ENCODE measurements at places on chromosomes 16 and 17.
A peak's percentile ranks its signal among the peaks of the same experiment; 100 is the strongest.

DNA sequence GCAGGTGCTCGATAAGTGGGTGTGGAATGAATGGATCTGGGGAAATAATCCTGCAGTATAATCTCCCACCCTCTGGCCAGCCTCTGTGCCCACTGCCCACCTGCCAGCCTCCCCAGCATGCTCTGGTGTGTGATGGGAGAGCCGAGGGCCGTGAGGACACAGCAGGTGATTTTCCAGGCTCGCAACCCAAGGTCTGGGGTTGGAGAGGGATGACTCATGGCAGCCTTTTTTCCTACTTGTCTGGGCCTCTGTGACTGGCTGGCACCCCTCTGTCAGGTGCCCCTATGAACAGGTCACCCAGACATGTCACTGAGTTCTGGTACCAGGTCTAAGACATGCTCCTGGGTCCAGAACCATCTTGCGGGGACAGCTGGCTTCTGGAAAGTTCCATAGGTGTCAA, 385.7 kb upstream of the TNRC6C start:
- no peak for DNase-seq

- no peak for DNase-seq
Measured at GRCh38 chr17:8022360-8023003, 16.4 kb upstream of the ALOX15B start.

DNA sequence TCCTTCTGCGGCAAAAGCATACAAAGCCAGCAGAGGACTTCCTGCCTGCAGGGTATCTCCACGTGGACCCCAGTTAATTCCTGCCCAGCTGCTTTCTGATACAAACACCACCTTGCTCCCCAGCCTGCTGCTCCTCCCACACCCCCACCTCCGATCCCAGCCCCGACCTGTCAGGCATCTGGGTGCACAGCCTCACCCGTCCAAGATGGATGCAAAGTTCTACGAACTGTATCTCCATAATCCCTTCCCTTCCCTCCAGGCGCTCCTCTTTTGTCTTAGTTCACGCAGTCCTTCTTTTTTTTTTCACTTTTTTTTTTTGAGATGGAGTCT, 15.6 kb upstream of the FOXJ1 start:
- DNase-seq, result no peak

DNA sequence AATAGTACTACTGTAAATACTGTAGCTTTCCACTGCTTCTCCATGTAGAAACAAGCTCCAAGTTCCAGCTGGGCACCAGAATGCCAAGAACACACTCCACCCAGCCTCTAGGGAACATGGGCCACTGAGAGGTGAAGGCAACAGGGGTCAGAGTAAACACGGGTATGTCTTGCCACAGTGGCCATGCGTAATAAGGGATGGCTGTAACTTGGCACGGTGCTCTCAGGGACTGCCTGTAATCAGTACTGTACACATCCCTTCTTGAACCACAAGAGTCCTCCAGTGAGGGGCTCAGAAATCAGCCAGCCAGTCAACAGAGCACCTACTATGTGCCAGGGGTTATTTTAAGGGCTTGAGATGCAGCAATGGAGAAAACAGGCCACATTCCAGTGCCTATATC, 10.8 kb downstream of the LRRC59 start:
- DNase-seq, result no peak

DNA sequence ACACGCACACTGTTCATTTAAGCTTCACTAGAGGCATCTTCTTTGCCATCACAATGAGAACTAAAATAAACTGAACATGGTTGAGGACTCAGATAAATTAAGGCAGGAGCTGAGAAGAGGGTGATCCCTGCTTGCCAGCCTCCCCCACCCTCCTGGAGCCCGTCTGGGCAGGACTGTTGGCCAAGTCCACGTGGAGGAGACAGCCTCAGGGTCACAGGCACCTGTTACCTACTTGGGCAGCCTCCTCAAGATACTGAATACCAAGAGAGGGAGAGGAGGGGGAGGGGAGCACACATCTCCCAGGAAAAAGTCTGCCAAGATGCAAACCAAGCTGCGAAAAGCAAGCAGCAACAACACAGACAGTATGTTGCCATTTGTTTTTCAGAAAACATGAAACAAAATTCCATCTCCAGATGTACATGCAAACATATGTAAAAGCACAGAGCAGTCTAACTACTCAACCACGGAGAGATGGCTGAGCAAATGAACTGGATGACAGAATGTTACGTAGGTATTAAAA, 67.4 kb downstream of the SLC39A11 start:
- no peak for DNase-seq

DNA sequence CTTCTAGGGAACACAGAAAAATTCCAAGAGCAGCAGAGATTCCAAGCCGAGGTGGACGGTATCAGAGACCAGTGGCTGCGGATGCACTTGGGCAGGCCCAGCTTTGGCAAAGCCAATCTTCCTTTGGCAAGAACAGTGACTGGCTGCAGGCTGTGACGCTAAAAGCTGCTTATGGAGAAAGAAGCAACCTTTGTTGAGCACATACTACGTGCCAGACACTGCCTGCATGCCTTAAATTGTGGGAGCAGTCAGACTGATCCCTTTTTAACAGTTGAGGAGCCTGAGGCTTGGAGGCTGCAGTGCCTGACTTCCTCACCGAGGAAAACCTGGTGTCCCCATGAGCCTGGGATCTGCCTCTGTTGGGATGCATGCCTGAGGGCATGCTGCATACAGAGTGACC, 69.0 kb upstream of the AMZ2 start:
- DNase-seq, result no peak

DNA sequence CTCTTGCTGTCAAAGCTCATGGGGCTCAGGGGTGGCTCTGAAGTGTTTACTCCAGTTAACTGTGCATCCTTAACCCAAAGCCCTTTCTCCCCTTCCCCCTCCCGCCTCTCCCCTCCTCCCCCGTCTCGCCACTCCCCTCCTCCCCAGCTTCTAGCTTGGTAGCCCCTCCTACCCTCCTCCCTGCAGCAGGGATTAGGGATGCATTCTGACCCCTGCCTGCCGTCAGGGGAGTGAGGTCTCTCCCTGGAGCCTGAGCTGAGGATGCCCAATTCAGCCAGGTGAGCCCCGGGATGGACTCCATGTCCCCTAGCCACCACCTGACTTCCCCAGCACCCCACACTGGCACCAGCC, 1.6 kb downstream of the HS3ST6 start:
- DNase-seq, result no peak

DNA sequence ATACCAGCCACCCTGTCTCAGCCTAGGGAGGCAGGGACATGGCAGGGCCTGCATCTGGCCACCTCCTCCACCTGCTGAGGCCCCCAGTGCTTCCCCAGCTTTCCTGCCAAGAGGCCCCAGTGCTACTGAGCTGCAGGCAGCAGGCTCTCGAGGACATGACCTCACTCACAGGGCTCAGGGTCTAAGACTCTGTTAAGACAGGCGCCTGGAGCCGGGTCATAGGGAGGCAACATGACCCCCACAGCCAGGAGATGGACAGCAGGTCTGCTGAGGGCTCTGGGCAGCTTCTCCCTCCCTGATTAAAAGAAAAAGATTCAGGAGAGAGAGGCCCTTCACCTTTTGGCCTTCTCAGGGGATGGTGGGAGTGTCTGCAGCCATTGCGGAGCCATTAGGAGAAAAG, 23.2 kb upstream of the FASN start:
- DNase-seq, result no peak

DNA sequence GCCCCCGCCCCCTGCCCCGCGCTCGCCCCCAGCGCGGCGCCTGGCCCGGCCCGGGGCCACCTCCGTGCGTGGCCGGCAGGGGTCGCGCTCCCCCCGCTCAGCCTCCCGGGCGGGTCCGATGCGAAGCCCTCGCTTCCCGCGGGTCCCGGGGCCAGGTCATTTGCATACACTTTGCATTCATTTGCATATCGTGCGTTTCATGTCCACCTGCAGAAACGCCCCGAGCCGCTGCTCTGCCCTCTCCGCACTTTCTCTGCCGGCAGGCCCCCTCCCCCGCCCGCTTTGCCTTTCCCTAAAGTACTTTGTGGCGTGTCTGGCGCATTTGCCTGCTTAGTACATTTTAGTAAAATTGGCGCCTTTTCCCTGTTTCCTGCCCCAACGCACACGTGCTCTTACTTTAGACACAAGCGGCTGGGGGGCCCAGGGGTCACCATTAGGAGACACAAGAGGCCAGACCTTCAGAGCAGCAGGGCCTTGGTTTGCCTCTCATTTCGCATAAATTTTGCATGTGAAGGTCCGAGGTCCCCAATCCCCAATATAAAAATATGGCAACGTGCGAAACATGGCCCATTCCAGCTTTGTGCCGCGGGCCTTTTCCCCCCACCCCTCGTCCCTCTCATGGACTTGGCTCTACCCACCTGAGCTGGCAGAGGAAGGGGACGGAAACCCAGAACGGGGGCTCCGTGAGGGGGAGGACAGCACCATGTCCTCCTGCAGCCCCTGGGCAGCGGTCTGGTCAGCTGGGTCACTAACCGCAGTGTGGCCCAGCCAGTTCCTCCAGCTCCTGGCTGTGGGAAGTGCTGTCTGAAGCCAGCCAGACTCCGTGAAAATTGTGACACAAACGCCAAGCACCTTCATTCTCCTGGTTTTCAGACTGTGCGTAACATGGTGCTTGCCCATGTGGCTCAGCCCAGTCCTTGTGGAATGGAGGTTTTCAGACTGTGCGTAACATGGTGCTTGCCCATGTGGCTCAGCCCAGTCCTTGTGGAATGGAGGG, 34.8 kb downstream of the CBFA2T3 start:
- DNase-seq, result peak; percentile 59

GRCh38 chr17:17140590-17140980, 65.5 kb downstream of the PLD6 start:
- DNase-seq, result no peak

DNA sequence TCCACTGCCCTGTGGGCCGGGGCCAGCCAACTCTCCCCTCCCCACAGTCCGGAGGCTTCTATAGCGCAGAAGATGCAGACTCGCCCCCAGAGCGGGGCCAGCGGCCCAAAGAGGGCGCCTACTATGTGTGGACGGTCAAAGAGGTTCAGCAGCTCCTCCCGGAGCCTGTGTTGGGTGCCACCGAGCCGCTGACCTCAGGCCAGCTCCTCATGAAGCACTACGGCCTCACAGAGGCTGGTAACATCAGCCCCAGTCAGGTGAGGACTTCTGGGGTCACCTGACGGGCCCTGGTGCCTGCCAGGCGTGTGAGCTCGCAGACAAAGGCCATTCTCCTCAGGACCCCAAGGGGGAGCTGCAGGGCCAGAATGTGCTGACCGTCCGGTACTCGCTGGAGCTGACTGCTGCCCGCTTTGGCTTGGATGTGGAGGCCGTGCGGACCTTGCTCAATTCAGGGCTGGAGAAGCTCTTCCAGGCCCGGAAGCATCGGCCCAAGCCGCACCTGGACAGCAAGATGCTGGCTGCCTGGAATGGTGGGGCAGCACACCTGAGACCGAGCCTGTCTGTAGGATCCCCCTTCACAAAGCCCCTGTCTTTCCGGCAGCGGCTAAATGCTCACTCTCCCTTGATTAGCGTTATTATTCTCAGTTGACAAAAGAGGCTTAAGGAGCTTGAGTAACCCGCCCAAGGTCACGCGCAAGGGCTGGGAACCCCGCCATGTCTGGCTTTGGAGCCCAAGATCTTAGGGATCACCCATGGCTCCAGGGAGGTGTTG, 3.9 kb downstream of the SPATA20 start:
- DNase-seq, result no peak

GRCh38 chr16:83005653-83006160, 378.9 kb downstream of the CDH13 start:
- DNase-seq, result no peak

GRCh38 chr16:31382485-31383161, 10.5 kb upstream of the ITGAD start:
- DNase-seq, result no peak

DNA sequence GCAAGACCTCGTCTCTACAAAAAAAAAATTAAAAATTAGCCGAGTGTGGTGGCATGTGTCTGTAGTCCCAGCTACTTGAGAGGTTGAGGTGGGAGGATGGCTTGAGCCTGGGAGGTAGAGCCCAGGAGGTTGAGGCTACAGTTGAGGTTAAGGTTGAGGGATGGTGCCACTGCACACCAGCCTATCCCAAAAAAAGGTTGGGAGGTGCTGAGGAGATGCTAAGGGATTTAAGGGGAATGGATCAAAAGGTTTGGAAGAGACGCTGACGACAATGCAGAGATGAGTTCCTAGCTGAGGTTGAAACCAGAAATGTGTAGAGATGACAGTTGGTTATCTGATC, 4.7 kb upstream of the NSMCE1 start:
- no peak for DNase-seq

- no peak for DNase-seq
Measured at GRCh38 chr16:46606231-46606630, 14.9 kb downstream of the SHCBP1 start.

DNA sequence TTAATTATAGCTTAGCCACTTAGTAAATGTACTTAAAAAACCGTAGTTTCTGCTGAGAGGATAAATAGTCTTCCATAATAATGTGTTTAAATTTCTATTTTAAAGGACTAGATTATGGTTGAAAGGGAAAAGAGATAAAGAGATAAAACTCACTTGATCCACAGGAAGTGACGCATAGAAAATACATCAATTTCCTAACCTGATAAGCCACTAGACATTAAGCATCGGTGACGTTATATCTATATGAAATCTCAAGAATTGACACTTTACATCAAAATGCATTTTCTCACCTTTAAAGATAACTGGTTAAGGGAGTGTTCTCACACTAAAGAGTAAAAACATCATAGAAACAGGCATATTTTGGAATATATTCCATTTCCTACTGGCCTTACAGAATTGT, 5.8 kb downstream of the FBXO47 start:
- DNase-seq, result no peak

DNA sequence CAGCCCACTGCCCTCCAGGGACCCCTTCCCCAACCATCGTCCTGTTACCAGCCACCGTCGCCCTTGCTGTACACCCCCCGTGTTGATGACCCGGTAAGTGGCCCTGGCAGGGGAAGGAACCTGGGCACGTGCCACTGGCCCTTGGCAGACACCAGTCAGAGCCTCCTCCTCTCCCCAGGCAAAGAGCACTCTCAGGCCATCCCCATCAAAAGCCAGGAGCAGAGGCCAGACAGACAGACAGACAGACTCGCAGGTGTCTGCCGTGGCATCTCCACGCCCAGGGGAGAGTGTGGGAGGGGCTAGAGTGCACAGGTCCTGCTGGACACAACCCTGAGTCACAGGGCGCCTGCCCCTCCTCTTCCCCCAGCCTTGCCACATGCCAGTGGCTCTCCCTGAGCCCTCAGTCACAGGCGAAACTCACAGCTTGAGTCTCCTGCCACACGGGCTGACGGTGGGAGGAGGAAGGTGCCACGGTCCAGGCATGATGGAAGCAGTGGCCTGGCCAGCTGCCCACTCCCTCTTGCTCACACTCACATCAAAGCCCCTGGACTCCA, 7.8 kb downstream of the CLCN7 start:
- no peak for DNase-seq

DNA sequence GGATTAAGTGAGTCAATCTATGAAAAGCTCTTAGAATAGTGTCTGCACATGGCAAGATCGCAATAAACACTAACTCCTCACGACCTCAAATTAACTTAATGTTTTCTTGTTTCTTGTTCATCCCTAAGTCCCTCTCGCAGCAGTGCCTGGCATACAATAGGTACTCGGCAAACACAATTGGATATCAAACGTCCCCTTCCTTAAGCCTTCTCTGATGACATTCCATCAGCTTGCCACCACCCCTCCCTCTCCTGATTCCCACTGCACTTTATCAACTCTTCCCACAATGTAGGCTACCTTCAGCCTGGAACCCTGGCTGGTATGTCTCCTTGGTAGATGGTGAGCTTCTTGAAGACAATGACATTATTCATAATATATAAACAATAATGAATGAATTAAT, 33.3 kb downstream of the CCDC42 start:
- no peak for DNase-seq

GRCh38 chr16:78446992-78447563, 347.6 kb downstream of the WWOX start:
- DNase-seq, result no peak

All from activated naive CD4-positive, alpha-beta T cell (primary cell).